ENCODE measurements at places on chromosomes 6 and 20.

- no peak for ATAC-seq
Observed at GRCh38 chr20:60812561-60812960, 439.5 kb upstream of the CDH4 start.

GRCh38 chr6:93678841-93679454, 259.6 kb upstream of the EPHA7 start:
- no peak for ATAC-seq

DNA sequence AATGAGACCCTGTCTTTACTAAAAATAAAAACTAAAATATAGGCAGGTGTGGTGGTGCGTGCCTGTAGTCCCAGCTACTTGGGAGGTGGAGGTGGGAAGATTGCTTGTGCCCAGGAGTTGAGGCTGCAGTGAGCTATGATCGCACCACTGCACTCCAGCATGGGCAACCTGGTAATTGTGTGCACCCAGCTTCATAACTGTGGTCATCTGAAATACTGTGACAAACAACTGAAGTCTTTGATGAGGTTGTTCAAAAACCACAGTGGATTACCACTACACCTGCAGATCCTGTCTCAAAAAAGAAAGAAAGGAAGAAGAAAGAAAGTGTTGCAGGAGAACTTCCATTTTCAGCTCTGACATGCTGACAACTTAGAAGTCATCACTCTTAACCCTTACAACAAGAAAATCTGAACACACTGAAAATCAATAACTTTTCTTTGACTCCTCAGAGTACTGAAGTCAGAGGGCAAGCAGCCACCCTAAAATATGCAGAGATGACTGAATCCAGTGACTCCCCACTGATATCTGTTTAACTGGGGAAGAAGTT, 13.8 kb upstream of the ZBP1 start:
- no peak for ATAC-seq

- ATAC-seq: no peak
Observed at GRCh38 chr6:30311101-30311500, 15.6 kb upstream of the TRIM39 start.

GRCh38 chr6:54835176-54835575, 11.4 kb upstream of the FAM83B start:
- ATAC-seq: no peak

DNA sequence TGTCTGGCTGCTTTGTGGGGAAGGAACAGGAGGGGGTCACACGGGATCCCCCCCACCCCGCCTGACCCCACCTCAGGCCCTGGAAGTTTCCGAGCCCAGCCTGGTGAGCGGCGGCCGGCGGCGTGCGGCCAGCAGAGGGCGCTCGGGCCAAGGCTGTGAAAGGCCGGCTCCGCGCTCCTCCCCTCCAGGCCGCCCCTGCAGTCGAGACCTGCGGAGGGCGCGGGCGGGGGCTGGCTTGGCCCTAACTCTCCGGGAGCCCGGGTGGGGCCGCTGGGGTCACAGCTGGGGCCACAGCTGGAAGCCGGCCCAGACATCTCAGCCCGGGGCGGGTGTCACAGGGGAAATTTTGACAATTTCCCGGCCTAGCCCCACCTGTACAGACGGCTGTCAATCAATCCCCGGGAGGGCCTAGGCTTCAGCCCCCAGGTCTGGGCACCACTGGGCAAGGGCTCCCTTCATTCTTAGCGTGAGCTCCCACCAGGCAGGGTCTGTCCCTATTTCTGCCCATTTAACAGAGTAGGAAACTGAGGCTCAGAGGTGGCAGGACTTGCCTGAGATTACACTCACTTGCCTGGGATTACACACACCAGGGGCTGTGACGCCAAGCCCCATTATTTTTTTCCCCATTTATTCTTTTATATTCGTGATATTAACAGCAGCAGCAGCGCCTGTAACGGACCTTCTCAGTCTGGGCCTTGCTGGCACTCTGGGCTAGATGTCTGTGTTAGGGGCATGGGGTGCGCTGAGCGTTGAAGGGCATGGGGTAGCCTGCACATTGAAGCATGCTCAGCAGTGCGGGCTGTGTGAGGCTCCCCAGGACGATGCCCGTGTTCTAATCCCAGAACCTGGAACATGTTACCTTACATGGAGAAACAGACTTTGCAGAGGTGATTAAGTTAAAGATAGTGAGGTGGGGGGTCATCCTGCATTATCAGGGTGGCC, 23.0 kb downstream of the ZBP1 start:
- peak; percentile 80 for ATAC-seq

- ATAC-seq: no peak
Observed at GRCh38 chr6:25341203-25341552, 62.0 kb downstream of the CARMIL1 start.

DNA sequence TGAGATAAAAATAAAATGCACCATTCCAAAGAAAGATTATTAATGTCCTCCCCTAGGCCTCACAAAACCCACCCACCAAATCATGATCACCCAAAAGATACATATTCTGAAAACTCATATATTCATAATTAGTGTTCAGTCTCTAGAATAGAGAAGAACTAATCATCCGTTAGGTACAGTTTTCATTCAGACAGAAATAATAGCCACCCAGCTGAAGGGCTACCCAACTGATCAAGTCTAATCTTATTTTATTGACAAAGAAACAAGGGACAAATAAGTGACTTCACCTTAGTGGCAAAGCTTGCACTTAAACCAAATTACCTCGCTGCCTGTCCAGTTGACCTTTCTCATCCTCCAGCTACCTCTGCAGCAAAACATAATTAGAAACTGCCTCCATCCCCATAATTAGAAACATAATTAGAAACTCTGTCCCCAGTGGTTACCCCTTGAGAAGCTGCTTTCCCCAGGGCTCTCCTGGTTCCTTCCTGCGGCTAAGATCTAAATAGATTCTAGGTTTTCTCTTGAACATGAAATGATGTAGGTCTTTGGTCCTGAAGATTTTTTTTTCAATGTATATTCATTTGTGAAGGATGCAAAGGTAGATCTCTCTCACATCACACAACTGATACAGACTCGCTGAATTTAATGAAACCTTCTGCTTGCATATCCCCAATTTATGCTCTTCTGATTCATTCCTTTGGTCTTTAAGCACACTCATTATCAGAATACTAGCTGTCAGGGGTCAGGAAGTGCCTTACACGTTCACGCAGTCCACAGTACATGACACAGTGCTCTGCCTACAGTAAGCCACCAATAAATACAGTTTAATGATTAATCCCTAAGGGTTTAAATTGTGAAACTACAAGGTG, 46.3 kb downstream of the HBS1L start:
- ATAC-seq: peak; percentile 89
